ENCODE measurements at places on chromosomes 11 and 22.

DNA sequence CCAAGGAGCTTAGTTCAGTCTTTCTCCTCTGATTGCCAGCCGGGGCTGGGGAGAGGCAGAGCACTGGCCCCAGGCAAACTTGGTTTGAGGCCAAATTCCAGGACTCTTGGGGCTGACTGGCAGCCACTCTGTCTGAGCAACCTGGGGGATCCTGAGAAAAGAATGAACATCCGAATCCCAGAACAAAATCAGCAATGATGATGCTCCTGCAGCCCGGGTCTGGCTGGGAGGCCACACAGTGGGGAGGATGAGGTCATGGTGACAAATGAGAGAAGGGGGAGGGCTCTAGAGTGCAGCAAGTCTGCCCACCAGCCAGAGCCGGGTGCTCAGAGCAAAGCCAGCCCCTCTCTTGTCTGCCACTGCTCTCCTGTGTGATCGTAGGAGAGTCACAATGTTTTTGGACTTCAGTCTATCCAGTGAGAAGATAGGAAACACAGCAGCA lies 71.8 kb upstream of the PAX6 start:
- no peak for DNase-seq

GRCh38 chr11:65661599-65662246 lies 993 bp downstream of the RELA start:
- DNase-seq, result no peak

GRCh38 chr11:92510591-92510990 lies 286.0 kb downstream of the FAT3 start:
- DNase-seq, result no peak

DNA sequence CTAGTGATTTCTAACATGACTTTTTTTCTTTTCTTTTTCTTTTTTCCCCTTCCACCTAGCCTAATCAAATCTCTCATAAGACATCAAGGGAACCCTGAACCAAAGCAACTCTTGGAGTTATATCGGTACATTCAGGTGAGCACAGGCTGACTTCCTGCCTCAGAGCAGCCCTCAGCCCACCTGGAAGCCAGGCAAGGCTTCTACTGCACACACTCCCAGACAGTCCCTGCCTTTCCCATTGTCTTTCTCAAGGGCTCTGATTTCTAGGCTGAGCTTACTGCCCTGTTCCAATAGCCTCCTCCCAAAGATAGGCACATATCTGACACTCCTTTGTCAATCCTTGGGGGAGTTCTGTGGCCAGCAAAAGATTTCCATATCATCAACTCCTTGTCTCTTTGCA lies 629.5 kb downstream of the NTM start:
- no peak for DNase-seq

- DNase-seq, result no peak
Measured at GRCh38 chr22:30249049-30250038, 2.8 kb upstream of the LIF start.

DNA sequence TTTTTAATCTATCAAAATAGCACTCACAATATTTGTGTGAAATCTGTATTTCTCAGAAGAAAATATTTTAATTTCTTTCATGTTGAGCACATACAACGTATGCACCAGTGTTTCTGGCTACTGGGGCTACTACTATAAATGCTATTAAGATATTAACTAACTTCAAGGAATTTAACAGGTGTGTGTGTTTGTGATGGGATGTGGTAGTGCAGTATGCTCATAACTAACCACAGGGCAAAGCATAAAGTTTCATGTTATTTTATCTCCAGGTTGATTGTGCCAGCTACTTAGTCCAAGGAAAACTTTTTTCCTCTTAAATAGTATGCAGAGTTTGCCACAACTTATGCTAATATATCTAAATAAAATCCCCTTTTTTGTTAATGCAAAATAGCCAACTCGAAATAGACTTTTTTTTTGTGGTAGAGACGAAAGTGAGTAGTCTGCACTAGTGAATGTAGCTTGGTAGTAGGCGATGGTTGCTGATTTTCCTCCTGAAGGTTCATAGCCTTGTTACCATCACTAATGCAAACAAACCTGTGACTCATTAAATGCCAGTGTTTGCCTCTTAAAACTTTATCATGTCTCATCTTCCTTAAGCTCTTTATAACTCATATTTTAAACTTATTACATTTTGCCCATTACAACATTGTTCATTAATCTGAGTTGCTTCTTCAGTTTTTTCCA lies 565.5 kb upstream of the ANO3 start:
- DNase-seq, result no peak

- no peak for DNase-seq
Measured at GRCh38 chr22:27336151-27337090, 465.1 kb downstream of the MN1 start.

GRCh38 chr11:57330029-57330428 lies 5.3 kb upstream of the TNKS1BP1 start:
- no peak for DNase-seq

- DNase-seq, result no peak
Measured at GRCh38 chr11:131109257-131109656, 193.0 kb upstream of the SNX19 start.

DNA sequence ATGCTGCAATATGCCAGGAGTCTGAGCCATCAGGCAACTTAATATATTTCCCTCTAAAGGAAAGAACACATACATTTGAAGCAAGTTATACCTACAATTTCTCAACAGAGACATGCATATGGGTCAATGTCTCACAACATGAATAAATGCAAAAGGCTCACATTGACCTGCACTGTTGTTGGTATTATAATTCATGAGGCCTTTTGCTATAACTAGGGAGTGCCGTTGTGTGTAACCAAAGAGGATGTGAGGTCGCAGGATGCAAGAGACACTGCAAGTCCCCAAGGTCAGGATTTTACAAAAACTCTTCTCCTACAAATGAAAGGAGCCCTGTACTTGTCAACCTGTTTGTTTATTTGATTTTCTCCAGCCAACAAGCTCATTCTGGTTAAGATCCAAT lies 250.5 kb downstream of the LARGE1 start:
- DNase-seq, result no peak

- no peak for DNase-seq
Measured at GRCh38 chr22:49243335-49243734, 584.3 kb downstream of the BRD1 start.

GRCh38 chr22:20146777-20147176 lies 4.1 kb downstream of the CCDC188 start:
- DNase-seq, result no peak

DNA sequence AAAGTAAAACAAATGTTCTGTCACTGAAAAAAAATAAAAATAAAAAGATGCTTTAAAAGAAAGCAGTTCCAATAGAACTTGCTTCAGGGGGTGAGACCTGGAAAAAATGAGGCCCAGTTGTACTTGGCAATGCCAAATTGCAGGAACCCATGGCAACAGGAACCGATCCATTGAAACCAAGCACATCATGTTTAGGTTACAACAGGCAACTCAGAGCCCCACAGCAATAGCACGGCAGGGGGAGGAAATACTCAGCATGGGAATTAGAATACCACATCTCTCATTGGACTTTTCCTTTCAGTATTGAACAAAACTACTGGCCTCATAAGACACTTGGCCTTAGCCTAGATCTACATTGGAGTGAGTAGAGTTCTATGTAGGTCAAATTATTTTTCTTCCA lies 84.3 kb downstream of the MSANTD4 start:
- DNase-seq, result no peak

GRCh38 chr11:44379141-44380008 lies 69.4 kb upstream of the ALX4 start:
- no peak for DNase-seq

- DNase-seq, result no peak
Measured at GRCh38 chr11:116310698-116311097, 462.1 kb downstream of the BUD13 start.

GRCh38 chr22:45896153-45896951 lies 80.6 kb downstream of the WNT7B start:
- DNase-seq, result no peak

DNA sequence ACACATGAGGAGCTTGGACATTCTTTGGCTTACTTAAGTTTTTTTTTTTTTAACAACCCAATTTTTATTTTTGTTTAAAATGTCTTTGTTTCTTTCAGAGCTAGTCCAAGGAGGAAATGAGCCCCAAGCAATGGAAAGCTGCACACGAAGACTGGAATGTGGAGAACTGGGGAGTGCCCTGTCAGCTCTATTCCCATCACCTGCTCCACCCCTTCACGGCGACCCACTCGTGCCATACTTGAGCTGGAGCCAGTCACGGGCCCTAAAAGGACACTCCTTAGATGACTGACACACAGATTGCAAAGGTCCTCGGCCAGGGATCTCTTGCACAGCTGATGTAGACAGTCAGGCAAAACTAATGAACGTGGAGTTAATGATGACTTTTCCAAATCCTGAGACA lies 10.6 kb upstream of the SLC25A18 start:
- no peak for DNase-seq

GRCh38 chr22:20036084-20036482 lies 15.2 kb downstream of the TANGO2 start:
- no peak for DNase-seq

- no peak for DNase-seq
Measured at GRCh38 chr22:37431366-37431765, 4.1 kb upstream of the ELFN2 start.

- DNase-seq, result no peak
Measured at GRCh38 chr11:71340086-71340606, 87.8 kb upstream of the SHANK2 start.

- DNase-seq, result no peak
Measured at GRCh38 chr11:118434123-118434552, 2.2 kb upstream of the KMT2A start.

DNA sequence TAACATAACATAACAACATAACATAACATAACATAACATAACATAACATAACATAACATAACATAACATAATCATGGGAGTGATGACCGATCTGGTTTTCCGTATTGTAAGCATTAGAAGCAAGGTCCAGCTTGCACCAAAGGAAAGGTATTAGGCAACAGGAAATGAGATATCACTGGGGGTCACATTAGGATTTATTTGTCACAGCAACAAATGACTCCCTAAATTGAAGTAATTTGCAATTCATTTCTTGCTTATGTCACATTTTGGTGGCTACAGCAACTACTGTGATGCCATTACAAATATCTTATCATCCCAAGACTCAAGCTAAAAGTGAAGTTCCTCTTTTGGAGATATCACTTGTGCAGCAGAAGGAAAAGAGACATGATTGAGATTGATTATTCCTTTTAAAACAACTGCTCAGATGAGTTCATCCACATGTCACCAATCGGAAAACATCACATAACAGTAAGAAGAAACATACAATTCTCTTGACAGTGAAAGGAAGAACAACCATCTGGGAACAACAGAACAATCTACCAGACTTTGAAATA lies 1331.1 kb upstream of the RAG2 start:
- DNase-seq, result no peak

- no peak for DNase-seq
Measured at GRCh38 chr11:111264646-111265045, 19.1 kb downstream of the POU2AF2 start.

DNA sequence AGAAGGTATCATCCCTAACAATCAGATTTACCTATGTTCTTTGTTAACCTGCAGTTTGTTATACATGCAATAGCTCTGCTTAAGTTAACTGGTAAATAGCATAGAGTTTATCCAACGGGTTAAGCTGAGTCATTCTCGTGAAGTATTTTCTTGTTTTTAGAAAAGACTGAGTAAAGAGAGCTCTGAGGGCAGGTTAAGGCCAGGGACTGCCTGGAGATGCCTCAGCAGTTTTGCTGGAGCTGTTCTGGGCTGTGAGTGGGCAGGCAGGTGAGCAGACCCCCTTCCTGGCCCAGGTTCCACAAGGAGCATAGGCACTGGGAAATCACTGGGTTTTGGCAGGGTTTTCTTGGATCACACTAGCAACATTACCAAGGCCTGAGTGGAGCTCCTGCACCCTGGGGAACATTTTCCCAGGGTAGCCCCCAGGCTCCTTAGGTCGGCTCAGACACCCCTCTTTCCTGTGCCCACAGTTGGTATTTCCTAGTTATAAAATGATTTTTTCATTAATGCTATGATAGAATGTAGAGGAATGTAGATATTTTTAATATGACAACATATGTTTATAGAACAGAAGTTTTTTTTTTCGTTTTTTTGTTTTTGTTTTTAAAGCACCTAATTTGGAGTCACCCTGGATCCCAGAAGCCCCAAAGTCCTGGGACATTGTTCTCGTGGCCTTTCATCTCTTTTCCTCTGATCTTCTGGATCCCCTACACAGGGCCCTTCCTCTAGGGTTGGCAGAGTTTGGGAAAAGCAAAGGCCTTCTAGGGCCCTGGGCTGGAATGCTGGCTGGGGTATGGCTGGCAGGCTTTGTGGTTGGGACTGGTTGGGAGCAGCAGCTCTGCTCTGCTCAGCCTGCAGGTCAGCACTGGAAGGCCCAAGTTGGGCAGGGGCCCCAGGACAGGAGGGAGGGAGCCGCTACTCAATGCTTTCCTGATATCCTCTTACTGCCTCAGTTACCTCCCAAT lies 26.7 kb downstream of the IRAG1 start:
- no peak for DNase-seq

DNA sequence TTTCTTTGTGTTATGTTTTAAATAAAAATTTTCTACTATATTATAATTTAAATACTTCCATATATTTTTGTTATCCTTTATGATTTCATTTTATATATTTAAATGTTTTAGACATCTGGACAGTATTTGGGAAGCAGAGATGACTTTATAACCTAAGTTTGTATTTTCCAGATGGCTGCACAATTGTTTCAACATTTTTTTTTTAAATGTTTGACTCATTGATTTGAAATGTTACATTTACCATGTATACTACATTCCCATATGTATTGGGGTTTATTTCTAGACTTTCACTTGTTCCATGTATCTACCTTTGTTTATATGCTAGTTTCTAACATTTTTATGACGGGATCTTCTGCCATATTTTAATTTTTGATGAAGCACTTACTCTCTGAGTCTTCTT lies 766.5 kb downstream of the METTL15 start:
- no peak for DNase-seq

DNA sequence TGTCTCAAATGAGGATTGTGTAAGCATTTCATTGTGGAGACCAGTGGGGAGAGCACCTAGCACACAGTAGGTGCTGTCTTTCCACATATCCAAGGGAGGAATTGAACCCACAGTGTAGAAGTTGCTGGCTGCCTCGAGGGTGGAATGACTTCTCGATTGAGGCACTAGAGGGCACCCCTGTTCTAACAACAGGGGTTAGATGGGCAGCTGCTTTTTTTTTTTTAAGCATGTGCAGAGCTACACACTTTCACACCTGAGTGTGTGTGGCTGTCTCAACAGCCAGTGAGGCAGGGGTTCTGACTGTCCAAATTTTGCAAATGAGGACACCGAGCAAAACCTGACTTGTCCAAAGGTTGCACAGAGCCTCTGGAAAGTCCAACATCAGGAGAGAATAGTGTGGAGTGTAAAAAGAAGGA lies 118.2 kb upstream of the CRYBB3 start:
- no peak for DNase-seq

All from kidney epithelial cell (primary cell).